Mononuclear cell (primary cell): ENCODE measurements at places on chromosomes 6 and 20. TPM values are rescaled to one million over a fixed set of nuclear protein-coding genes. Genes with fewer than 3 reads are reported as not detected.

Gene KCNK15
- under 0.01 TPM for total RNA-seq

Gene TAPBP
- total RNA-seq, result 188 TPM

Gene CD40
- 10.2 TPM for total RNA-seq

Gene LY6G5C
- total RNA-seq, result 1.2 TPM

Gene FAM209B
- 0.52 TPM for total RNA-seq

Gene FKBP5
- 20.1 TPM for total RNA-seq

Gene FUCA2
- 20.3 TPM for total RNA-seq

Gene LSM2
- total RNA-seq, result 15.4 TPM

Gene GMNN
- 8.2 TPM for total RNA-seq

Gene LY6G6C
- total RNA-seq, result not detected

Gene DEFB119
- not detected for total RNA-seq

Gene GPR6
- not detected for total RNA-seq

Gene HLA-DPA1
- 271 TPM for total RNA-seq

Gene UQCC2
- total RNA-seq, result 2.4 TPM

Gene FHL5
- not detected for total RNA-seq

Gene PSORS1C2
- total RNA-seq, result not detected

Gene MPIG6B
- 11.5 TPM for total RNA-seq

Gene TFAP2D
- not detected for total RNA-seq

Gene DPPA5
- total RNA-seq, result not detected

Gene PAK1IP1
- 7.6 TPM for total RNA-seq

Gene WFDC2
- not detected for total RNA-seq

Gene HLA-DRB5
- total RNA-seq, result 8.5 TPM

Gene ME1
- 1.3 TPM for total RNA-seq

Gene DZANK1
- 0.84 TPM for total RNA-seq

Gene MUC22
- not detected for total RNA-seq

Gene NR2E1
- not detected for total RNA-seq

Gene SLC17A9
- total RNA-seq, result 2.0 TPM

Gene GTSF1L
- total RNA-seq, result not detected

Gene SMIM29
- 12.3 TPM for total RNA-seq

Gene CGA
- total RNA-seq, result not detected

Gene CALHM6
- 19.7 TPM for total RNA-seq

Gene SPDEF
- 0.31 TPM for total RNA-seq

Gene MAS1
- 0.10 TPM for total RNA-seq

Gene FYN
- total RNA-seq, result 207 TPM

Gene FOXS1
- not detected for total RNA-seq

Gene TDRD6
- total RNA-seq, result not detected

Gene ZKSCAN8
- 22.6 TPM for total RNA-seq

Gene ACAT2
- 10.5 TPM for total RNA-seq

Gene GUCA1A
- total RNA-seq, result not detected

Gene ENPP4
- total RNA-seq, result 17.5 TPM

Gene GSTA1
- not detected for total RNA-seq

Gene SOBP
- 0.10 TPM for total RNA-seq

Gene C20orf144
- 0.21 TPM for total RNA-seq

Gene POPDC3
- total RNA-seq, result not detected

Gene LST1
- 200 TPM for total RNA-seq

Gene SYCP2
- 1.8 TPM for total RNA-seq

Gene EMILIN3
- total RNA-seq, result under 0.01 TPM

Gene SLC22A23
- total RNA-seq, result 6.0 TPM
